ENCODE measurements at places on chromosomes 4 and X. TPM values are rescaled to one million over a fixed set of nuclear protein-coding genes. Genes with fewer than 3 reads are reported as not detected.

Gene CPLX1
- total RNA-seq, result 0.38 TPM

Gene RNF128
- 13.5 TPM for total RNA-seq

Gene SFRP2
- 5.4 TPM for total RNA-seq

DNA sequence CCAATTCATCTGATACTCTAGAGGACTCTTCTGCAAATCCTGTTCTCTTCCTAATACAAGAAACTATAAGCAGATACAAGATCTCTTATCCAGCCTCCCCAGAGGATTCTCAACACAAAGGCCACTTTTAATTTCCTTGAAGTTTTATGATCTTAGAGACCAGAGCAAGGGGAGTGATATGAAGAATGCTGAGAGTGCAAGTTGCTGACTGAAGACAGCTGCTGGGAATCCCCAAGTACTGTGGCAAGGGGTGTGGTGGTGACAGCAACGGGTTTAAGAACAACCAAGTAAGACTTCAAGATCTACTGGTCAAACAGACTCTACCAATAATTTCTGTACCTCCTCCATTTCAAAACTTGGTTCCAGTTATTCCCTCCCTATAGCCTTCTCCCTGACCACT lies 7.0 kb downstream of the AMMECR1 start:
- H3K27ac ChIP-seq, result no peak overlapping the region
- DNase-seq, result no peak
- H3K27me3 ChIP-seq, result no peaks in the 10 kb centered on the region
- H3K4me3 ChIP-seq, result no peak overlapping the region

- peaks cover 16% of the 10 kb centered on the region for H3K4me1 ChIP-seq
- DNase-seq, result no peak
- no peak overlapping the region for H3K27ac ChIP-seq
- H3K27me3 ChIP-seq, result no peaks in the 10 kb centered on the region
- H3K36me3 ChIP-seq, result no peaks in the 10 kb centered on the region
Measured at GRCh38 chr4:102563000-102563399, 61.8 kb downstream of the NFKB1 start.

GRCh38 chr4:10727140-10727880 lies 42.7 kb upstream of the CLNK start:
- no peaks in the 10 kb centered on the region for H3K36me3 ChIP-seq
- H3K4me1 ChIP-seq, result no peaks in the 10 kb centered on the region
- no peak overlapping the region for H3K27ac ChIP-seq

DNA sequence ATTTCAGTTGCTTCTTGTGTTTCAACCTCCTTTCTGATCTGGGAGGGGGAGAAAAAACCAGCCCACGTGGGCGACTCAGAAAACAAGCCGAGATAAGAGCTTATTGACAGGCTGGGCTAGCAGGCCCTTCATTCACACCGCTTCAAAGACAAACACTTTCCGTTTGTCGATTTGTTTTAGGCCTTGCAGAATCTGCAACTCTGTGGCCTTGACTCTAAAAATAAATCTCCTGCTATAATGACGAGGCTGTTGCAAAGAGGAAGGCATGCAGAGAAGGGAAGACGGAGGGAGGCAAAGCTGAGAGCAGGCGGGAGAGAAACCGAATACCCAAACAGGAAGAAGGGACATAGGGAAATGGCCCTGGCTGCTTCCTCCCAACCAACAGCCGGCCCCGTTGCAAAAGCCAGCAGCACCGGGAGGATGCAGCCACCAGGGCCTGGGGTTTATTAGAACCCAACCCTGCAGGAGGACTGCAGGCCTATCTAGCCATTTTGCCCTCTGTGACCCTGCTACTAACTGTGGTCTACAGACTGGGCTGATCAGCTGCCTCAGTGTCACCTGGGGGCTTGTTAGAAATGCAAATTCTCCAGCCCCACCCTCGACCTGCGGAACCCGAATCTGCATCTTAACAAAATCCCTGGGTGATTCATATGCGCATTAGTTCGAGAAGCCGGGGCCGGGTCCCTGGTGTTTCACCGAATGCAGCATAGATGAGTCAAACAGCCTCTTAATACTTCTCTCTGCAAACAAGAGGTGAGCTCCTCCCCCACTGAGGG lies 325.5 kb downstream of the BCOR start:
- no peaks in the 10 kb centered on the region for H3K4me1 ChIP-seq
- no peak for DNase-seq
- H3K27me3 ChIP-seq, result no peaks in the 10 kb centered on the region

DNA sequence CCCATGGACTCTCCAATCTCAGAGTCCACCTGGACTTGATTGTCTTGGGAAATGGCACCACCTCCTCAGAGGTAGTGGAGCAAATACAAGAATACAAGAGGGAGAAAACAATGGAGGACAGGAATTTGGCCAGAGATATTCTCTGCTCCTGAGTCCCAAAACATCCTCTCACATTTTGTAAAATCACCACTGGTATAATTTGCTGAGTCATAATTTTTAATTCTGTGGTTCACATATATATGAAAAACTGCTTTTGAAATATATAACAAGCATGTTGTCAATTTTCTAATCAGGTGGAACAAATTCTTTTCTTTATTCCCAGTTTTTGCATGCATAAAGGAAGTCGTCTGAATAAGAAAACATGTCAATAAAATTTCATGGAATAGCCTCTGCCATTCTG lies 356.1 kb downstream of the AFF2 start:
- no peak overlapping the region for H3K27ac ChIP-seq
- no peaks in the 10 kb centered on the region for H3K4me1 ChIP-seq
- H3K27me3 ChIP-seq, result no peaks in the 10 kb centered on the region
- no peak overlapping the region for H3K4me3 ChIP-seq
- no peak for DNase-seq

DNA sequence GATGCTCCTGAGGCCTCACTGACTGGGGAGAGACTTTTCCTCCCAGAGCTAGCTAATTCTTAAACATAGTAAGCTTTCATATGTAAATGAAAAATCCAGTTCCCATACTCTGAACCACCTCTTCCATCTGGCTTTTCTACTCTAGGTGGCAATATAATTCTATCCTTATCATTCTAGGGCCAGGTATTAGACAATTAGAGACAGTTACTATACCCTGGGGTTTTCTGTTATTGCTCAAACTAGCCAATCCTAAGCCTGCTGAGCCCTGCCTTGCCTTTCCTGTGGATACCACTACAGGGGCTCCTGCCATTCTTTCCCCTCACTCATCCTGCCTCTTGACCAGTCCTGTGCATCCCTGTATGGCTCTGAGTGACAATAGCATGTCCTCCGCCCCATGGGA lies 552.0 kb downstream of the STIM2 start:
- no peak overlapping the region for H3K4me3 ChIP-seq
- H3K4me1 ChIP-seq, result no peaks in the 10 kb centered on the region
- H3K27me3 ChIP-seq, result no peaks in the 10 kb centered on the region
- no peaks in the 10 kb centered on the region for H3K36me3 ChIP-seq

DNA sequence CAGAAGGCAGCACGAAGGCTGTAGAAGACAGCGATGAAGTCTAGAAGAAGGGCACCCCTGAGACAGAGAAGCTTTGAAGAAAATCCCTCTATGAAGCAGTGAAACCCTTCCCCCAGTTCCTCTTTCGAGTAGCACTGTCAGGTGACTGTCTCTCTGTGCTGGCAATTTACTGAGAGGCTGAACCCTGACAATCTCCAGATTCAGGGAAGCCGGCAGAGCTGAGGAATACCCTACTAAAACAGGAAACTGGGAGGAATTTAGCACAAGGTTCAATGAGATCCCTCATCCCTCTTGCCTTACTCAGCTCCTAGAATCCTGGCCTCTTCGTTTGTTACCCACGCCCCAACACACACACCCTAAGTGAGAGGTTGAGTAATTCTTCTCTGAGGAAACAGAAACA lies 239.7 kb upstream of the NOCT start:
- H3K36me3 ChIP-seq, result no peaks in the 10 kb centered on the region
- H3K4me1 ChIP-seq, result no peaks in the 10 kb centered on the region
- no peak for DNase-seq
- H3K4me3 ChIP-seq, result no peak overlapping the region
- no peak overlapping the region for H3K27ac ChIP-seq

GRCh38 chr4:110310795-110311194 lies 112.4 kb upstream of the ELOVL6 start:
- no peaks in the 10 kb centered on the region for H3K36me3 ChIP-seq
- no peak overlapping the region for H3K27ac ChIP-seq
- H3K4me3 ChIP-seq, result no peak overlapping the region
- DNase-seq, result no peak
- H3K4me1 ChIP-seq, result no peaks in the 10 kb centered on the region
